CD8-positive, alpha-beta memory T cell (primary cell): ENCODE measurements at places on chromosomes 2 and 18. TPM values are rescaled to one million over a fixed set of nuclear protein-coding genes. Genes with fewer than 3 reads are reported as not detected.

Gene CMPK2
- 0.62 TPM for total RNA-seq

Gene FAM168B
- total RNA-seq, result 93.1 TPM

Gene ALPG
- not detected for total RNA-seq

Gene DTNA
- total RNA-seq, result not detected

Gene SLC25A12
- 22.9 TPM for total RNA-seq

Gene SERPINB13
- total RNA-seq, result not detected

Gene GALNT3
- 3.0 TPM for total RNA-seq

Gene IL1R1
- total RNA-seq, result 3.7 TPM

Gene CTIF
- 4.8 TPM for total RNA-seq

Gene TUBA3E
- not detected for total RNA-seq

Gene MGAT4A
- 66.8 TPM for total RNA-seq

Gene SETBP1
- 14.1 TPM for total RNA-seq

DNA sequence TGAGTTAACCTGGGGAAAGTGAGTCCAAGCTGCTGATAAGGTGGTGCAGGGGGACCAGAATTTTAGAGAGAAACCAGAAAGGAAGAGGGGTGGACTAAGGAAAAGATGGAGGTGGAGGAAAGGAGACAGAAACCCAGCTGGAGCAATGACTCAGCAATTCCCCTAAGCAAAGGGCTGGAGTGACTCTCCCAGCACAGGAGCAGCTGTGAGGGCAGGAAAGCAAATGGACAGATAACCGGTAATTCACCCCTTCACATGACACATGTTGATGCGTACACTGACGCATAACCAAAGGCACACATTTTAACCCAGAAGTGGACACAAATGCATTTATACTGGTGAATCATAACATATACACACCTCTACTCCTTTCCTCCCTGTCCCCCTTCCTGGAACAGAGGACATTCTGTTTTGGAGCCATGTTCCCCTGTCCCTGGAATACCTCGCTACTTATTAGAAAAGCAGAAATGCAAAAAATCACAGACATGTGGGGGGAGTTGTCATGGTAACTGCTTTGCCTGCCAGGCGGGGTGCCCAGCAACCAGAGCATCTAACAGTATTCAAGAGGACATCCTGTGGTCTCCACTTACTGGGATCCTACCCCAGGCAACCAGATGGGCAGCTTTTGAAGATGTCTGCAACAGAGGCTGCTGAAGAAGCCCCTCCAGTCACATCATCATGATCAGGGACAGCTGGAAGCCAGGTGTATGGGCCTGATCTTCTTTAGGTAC lies 4.7 kb downstream of the CDK5R2 start:
- H3K27ac ChIP-seq, result no peak overlapping the region
- H3K27me3 ChIP-seq, result peaks cover 40% of the 10 kb centered on the region
- DNase-seq, result no peak
- no peak overlapping the region for H3K4me3 ChIP-seq
- peaks cover 11% of the 10 kb centered on the region for H3K4me1 ChIP-seq

- no peaks in the 10 kb centered on the region for H3K36me3 ChIP-seq
- peaks cover 4% of the 10 kb centered on the region for H3K27me3 ChIP-seq
- no peaks in the 10 kb centered on the region for H3K4me1 ChIP-seq
- no peak within 1 kb of the TSS for H3K27ac ChIP-seq
Observed at GRCh38 chr2:38075507-38076151, at the start of gene CYP1B1. Gene CYP1B1, minus strand, starts transcription at chr2:38076151. Its CDS starts 763 bp downstream, at chr2:38075388.

DNA sequence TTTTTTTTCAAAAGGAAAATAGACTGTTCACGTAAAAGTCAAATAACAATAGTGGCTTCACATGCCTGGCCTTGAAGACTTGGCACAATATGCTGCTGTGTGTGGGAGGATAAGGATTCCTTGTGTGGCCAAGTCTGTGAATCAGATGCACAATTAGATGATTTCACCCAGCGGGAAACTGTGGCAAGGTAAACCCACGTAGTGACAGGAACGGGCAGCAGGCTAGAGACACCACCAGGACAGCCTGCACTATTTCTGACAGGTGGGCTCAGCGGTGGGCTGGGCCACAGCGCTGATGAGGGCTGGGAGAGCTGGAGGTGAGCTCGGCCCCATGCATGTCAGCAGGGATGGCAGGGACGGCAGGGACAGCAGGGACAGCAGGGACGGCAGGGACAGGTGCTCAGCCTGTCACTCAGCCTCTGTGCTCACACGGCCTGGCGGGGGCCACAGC lies 21.6 kb downstream of the SNORC start:
- no peaks in the 10 kb centered on the region for H3K36me3 ChIP-seq
- H3K27me3 ChIP-seq, result no peaks in the 10 kb centered on the region
- H3K4me3 ChIP-seq, result no peak overlapping the region
- H3K27ac ChIP-seq, result no peak overlapping the region
- DNase-seq, result no peak
- no peaks in the 10 kb centered on the region for H3K4me1 ChIP-seq

- H3K4me1 ChIP-seq, result no peaks in the 10 kb centered on the region
- H3K27ac ChIP-seq, result no peak overlapping the region
- H3K36me3 ChIP-seq, result no peaks in the 10 kb centered on the region
- no peaks in the 10 kb centered on the region for H3K27me3 ChIP-seq
Observed at GRCh38 chr2:29544031-29544430, 377.4 kb downstream of the ALK start.

- no peaks in the 10 kb centered on the region for H3K4me1 ChIP-seq
- no peaks in the 10 kb centered on the region for H3K36me3 ChIP-seq
- H3K27ac ChIP-seq, result no peak overlapping the region
- no peak for DNase-seq
- H3K4me3 ChIP-seq, result no peak overlapping the region
Observed at GRCh38 chr2:222043897-222044296, 254.9 kb downstream of the PAX3 start.

GRCh38 chr2:60510713-60511112 lies 42.7 kb downstream of the BCL11A start:
- DNase-seq, result no peak
- no peaks in the 10 kb centered on the region for H3K27me3 ChIP-seq
- no peak overlapping the region for H3K27ac ChIP-seq
- H3K36me3 ChIP-seq, result no peaks in the 10 kb centered on the region
- no peak overlapping the region for H3K4me3 ChIP-seq
- no peaks in the 10 kb centered on the region for H3K4me1 ChIP-seq

- H3K36me3 ChIP-seq, result no peaks in the 10 kb centered on the region
- H3K27me3 ChIP-seq, result no peaks in the 10 kb centered on the region
- no peak overlapping the region for H3K27ac ChIP-seq
- H3K4me1 ChIP-seq, result no peaks in the 10 kb centered on the region
- no peak overlapping the region for H3K4me3 ChIP-seq
Observed at GRCh38 chr18:68263481-68263880, 451.4 kb downstream of the TMX3 start.

- DNase-seq, result no peak
- no peaks in the 10 kb centered on the region for H3K4me1 ChIP-seq
- H3K4me3 ChIP-seq, result no peak overlapping the region
- H3K27ac ChIP-seq, result no peak overlapping the region
- H3K27me3 ChIP-seq, result no peaks in the 10 kb centered on the region
Observed at GRCh38 chr2:179181002-179181401, 83.6 kb downstream of the SESTD1 start.

GRCh38 chr2:108171657-108172056 lies 68.1 kb upstream of the SULT1C3 start:
- H3K27ac ChIP-seq, result no peak overlapping the region
- no peak for DNase-seq
- H3K4me1 ChIP-seq, result no peaks in the 10 kb centered on the region
- no peak overlapping the region for H3K4me3 ChIP-seq

- H3K4me1 ChIP-seq, result no peaks in the 10 kb centered on the region
- H3K27me3 ChIP-seq, result no peaks in the 10 kb centered on the region
- no peak for DNase-seq
- no peak overlapping the region for H3K4me3 ChIP-seq
Observed at GRCh38 chr18:35736696-35737095, 155.2 kb downstream of the GALNT1 start.

GRCh38 chr18:38322206-38322605 lies 756.6 kb upstream of the CELF4 start:
- no peaks in the 10 kb centered on the region for H3K36me3 ChIP-seq
- H3K27ac ChIP-seq, result no peak overlapping the region
- no peak overlapping the region for H3K4me3 ChIP-seq

GRCh38 chr2:54259413-54260240 lies 3.6 kb upstream of the TSPYL6 start:
- H3K27ac ChIP-seq, result no peak overlapping the region
- no peak overlapping the region for H3K4me3 ChIP-seq
- H3K36me3 ChIP-seq, result no peaks in the 10 kb centered on the region
- DNase-seq, result no peak

DNA sequence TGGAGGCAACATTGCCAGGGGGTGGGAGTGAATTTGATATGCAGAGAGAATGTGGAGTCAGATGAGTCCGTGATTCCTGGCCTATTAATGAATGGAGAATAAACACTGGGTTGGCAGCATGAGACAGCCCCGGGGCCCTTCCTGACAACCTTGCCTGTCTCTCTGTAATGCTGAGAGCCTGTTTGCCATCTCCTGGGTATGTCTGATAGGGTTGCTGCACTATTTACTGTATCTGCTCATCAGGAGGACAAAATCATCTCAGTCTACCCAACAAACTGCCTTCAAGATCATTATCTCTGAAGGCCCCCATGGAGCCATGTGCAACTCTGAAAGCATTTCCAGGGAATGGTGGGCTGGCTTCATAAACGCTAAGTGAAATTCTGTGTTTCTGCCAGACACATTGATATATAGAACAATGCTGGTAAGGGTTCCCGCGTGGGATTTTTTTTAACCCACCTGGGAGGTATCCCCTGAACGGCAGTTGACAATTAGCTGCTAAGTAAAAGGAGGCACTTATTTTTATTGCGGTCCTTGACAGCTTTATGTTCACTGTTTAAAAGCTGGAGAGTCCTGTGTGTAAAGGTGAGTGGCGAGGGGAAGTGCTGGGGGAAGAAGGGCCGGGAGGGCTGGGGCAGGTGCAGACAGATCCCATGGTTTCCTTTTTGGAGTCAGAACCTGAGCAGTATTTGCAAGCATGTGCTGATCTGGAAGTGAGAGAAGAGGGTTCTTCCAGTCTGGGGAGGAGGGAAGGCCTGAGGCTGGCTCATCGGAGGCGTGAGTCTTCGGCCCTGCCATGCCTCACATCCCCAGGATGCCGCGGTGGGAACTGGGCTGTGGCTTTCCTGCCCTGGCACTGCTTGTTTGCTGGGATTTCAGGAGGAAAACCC lies 64.8 kb downstream of the ARHGAP25 start:
- H3K27ac ChIP-seq, result no peak overlapping the region
- no peaks in the 10 kb centered on the region for H3K27me3 ChIP-seq
- no peak for DNase-seq
- H3K4me1 ChIP-seq, result peaks cover 53% of the 10 kb centered on the region

GRCh38 chr2:54681416-54681815 lies 42.0 kb upstream of the EML6 start:
- H3K27me3 ChIP-seq, result no peaks in the 10 kb centered on the region
- H3K4me3 ChIP-seq, result no peak overlapping the region
- H3K36me3 ChIP-seq, result no peaks in the 10 kb centered on the region
- H3K4me1 ChIP-seq, result peaks cover 10% of the 10 kb centered on the region
- DNase-seq, result no peak
- H3K27ac ChIP-seq, result no peak overlapping the region

- H3K27me3 ChIP-seq, result no peaks in the 10 kb centered on the region
- peak overlapping the region; percentile 77 for H3K4me3 ChIP-seq
- peaks cover 23% of the 10 kb centered on the region for H3K4me1 ChIP-seq
- H3K27ac ChIP-seq, result peak overlapping the region; percentile 47
Observed at GRCh38 chr18:21112543-21113105, 1.0 kb upstream of the ROCK1 start.

DNA sequence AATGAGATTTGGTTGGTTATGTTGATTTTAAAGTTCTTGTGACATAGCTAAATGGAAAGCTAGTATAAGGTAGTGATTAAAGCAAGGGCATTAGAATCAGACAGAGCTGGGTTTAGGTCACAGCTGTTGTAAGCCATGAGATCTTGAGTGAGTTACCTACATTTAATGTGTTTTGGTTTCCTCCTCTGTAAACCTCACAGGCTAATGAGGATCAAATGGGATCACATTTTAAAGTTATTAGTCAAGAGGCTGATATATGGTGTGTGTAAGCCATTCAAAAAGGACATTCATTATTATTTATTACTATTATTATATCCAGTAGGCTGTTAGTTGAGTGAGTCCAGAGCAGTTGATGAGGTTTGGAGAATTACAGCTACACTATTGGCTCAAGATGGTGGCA lies 416.2 kb downstream of the IRS1 start:
- H3K36me3 ChIP-seq, result no peaks in the 10 kb centered on the region
- no peak overlapping the region for H3K27ac ChIP-seq
- no peak overlapping the region for H3K4me3 ChIP-seq
- no peaks in the 10 kb centered on the region for H3K27me3 ChIP-seq
- H3K4me1 ChIP-seq, result no peaks in the 10 kb centered on the region

- no peak overlapping the region for H3K27ac ChIP-seq
- no peaks in the 10 kb centered on the region for H3K4me1 ChIP-seq
- no peaks in the 10 kb centered on the region for H3K27me3 ChIP-seq
- no peak for DNase-seq
- no peaks in the 10 kb centered on the region for H3K36me3 ChIP-seq
Observed at GRCh38 chr18:5064841-5065370, 132.2 kb downstream of the AKAIN1 start.

DNA sequence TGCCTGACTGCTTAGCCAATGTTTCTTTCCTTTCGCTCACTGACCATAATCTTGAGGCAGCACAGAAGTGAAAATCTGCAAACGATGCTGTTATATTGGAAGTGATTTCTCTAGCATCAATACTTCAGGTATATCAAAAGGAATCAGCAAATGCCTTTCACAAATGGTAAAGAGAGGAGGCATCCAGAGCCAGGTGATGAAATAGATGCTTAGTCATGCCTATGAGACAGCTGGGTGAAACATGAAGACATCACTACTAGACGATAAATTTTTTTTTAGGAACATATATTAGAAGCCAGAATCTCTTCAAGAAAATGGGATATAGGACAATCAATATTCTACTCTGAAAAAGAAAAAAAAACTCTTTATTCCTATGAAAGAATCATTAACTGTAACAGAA lies 249.2 kb upstream of the SLC39A10 start:
- no peaks in the 10 kb centered on the region for H3K4me1 ChIP-seq
- H3K27ac ChIP-seq, result no peak overlapping the region
- no peak for DNase-seq
- no peak overlapping the region for H3K4me3 ChIP-seq

DNA sequence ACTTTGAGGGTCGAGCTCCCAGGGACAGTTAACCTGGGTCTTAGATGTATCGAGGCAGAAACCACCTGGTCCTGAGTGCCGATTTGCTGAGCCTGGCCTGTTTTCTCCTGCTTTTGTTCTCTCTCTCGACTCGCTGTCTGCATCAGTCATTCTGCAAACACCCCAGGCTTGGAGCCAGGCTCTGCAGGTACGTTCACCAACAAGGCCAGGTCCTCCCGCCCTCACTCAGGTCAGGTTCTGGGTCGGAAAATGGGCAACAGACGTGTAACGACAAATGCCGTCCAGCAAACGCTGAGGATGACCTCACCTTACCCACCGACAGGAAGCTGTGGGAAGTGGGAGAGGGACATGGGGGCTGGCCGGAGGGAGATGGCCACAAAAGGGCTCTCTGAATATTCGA lies 57.7 kb upstream of the PXDN start:
- H3K27ac ChIP-seq, result no peak overlapping the region
- no peaks in the 10 kb centered on the region for H3K36me3 ChIP-seq
- H3K27me3 ChIP-seq, result no peaks in the 10 kb centered on the region
- DNase-seq, result no peak
- H3K4me1 ChIP-seq, result no peaks in the 10 kb centered on the region
- no peak overlapping the region for H3K4me3 ChIP-seq

GRCh38 chr2:2252179-2252578 lies 78.9 kb downstream of the MYT1L start:
- H3K4me3 ChIP-seq, result no peak overlapping the region
- no peaks in the 10 kb centered on the region for H3K4me1 ChIP-seq
- no peaks in the 10 kb centered on the region for H3K27me3 ChIP-seq
- no peaks in the 10 kb centered on the region for H3K36me3 ChIP-seq
